Epithelial cell of proximal tubule (primary cell): ENCODE measurements at places on chromosomes 1 and 21. TPM values are rescaled to one million over a fixed set of nuclear protein-coding genes. Genes with fewer than 3 reads are reported as not detected.

The ADAMTS1 gene
- 38.4 and 55.6 TPM in 2 replicates for total RNA-seq

The ARTN gene
- total RNA-seq = 2.0 and 14.1 TPM in 2 replicates

The CELA2A gene
- total RNA-seq = not detected in 2 replicates

The KIF26B gene
- total RNA-seq = 2.8 and 2.9 TPM in 2 replicates

The KIF14 gene
- total RNA-seq = 13.7 and 13.9 TPM in 2 replicates

The HIVEP3 gene
- 3.9 and 6.7 TPM in 2 replicates for total RNA-seq

The LRRC53 gene
- total RNA-seq = not detected in 2 replicates

The PKP1 gene
- 1.5 and 2.8 TPM in 2 replicates for total RNA-seq

The REG4 gene
- total RNA-seq = not detected in 2 replicates

The EIF4G3 gene
- total RNA-seq = 21.0 and 27.3 TPM in 2 replicates

The IGSF9 gene
- 1.4 and 2.0 TPM in 2 replicates for total RNA-seq

The C1orf94 gene
- total RNA-seq = not detected in 2 replicates

The SGIP1 gene
- 6.9 and 8.3 TPM in 2 replicates for total RNA-seq

The TOR1AIP2 gene
- total RNA-seq = 47.7 and 57.4 TPM in 2 replicates

The LRRIQ3 gene
- 1.4 TPM in 1 of 2 replicates, not detected in the other for total RNA-seq

The KAZN gene
- 5.1 and 5.7 TPM in 2 replicates for total RNA-seq

The LCE2C gene
- total RNA-seq = not detected in 2 replicates

The SLC45A3 gene
- total RNA-seq = 6.5 and 9.1 TPM in 2 replicates

The GOLT1A gene
- 1.7 and 3.0 TPM in 2 replicates for total RNA-seq

The OXCT2 gene
- 12.4 and 15.0 TPM in 2 replicates for total RNA-seq

The RBP7 gene
- 11.8 and 24.3 TPM in 2 replicates for total RNA-seq

The SPRR2D gene
- not detected in 2 replicates for total RNA-seq

The PDE4B gene
- total RNA-seq = 2.3 and 3.8 TPM in 2 replicates

The ETNK2 gene
- total RNA-seq = 12.3 and 15.6 TPM in 2 replicates

The MRTO4 gene
- 47.2 and 117 TPM in 2 replicates for total RNA-seq

The AGMAT gene
- total RNA-seq = 3.2 and 3.8 TPM in 2 replicates

The HHAT gene
- 10.9 and 13.7 TPM in 2 replicates for total RNA-seq

The UTP25 gene
- 7.5 and 10.9 TPM in 2 replicates for total RNA-seq

The FAM163A gene
- not detected in 2 replicates for total RNA-seq

The ACKR1 gene
- total RNA-seq = not detected in 2 replicates

The KRTAP21-3 gene
- not detected in 2 replicates for total RNA-seq

The MACF1 gene
- total RNA-seq = 185 and 296 TPM in 2 replicates

The STX12 gene
- 21.7 and 31.5 TPM in 2 replicates for total RNA-seq

The TP73 gene
- total RNA-seq = not detected in 2 replicates

The LCA5L gene
- total RNA-seq = 0.23 and 0.65 TPM in 2 replicates

The SPATA21 gene
- total RNA-seq = not detected in 2 replicates

The WNT2B gene
- total RNA-seq = 0.80 and 4.8 TPM in 2 replicates

The ATP1A1 gene
- 218 and 261 TPM in 2 replicates for total RNA-seq

The SLC35A3 gene
- total RNA-seq = 12.9 and 14.8 TPM in 2 replicates

The DNM3 gene
- total RNA-seq = 1.8 and 2.5 TPM in 2 replicates

The FCRLB gene
- 1.5 and 3.6 TPM in 2 replicates for total RNA-seq

The IKBKE gene
- 15.6 and 22.3 TPM in 2 replicates for total RNA-seq

The CR1 gene
- not detected in 2 replicates for total RNA-seq

The S100A8 gene
- total RNA-seq = not detected in 2 replicates

The C1QTNF12 gene
- 1.7 and 5.1 TPM in 2 replicates for total RNA-seq

The POGK gene
- total RNA-seq = 23.2 and 32.5 TPM in 2 replicates

The LCE1A gene
- not detected in 2 replicates for total RNA-seq

The AMY1C gene
- total RNA-seq = not detected in 2 replicates

The DMBX1 gene
- not detected in 2 replicates for total RNA-seq

The ADORA1 gene
- total RNA-seq = 3.7 and 12.3 TPM in 2 replicates

The ARHGAP29 gene
- total RNA-seq = 131 and 132 TPM in 2 replicates

The OR2L13 gene
- total RNA-seq = not detected in 2 replicates

The TRIM62 gene
- 1.4 and 3.2 TPM in 2 replicates for total RNA-seq

The PTPN22 gene
- 0.07 TPM in 1 of 2 replicates, not detected in the other for total RNA-seq

The FRRS1 gene
- total RNA-seq = 3.1 and 3.3 TPM in 2 replicates

The TMEM63A gene
- total RNA-seq = 13.2 and 19.5 TPM in 2 replicates

The TMCO4 gene
- 9.8 and 20.0 TPM in 2 replicates for total RNA-seq

The KCNH1 gene
- total RNA-seq = 6.9 and 10.1 TPM in 2 replicates
